H54 (cell line): ENCODE measurements at places on chromosomes 1 and 21.
A peak's percentile ranks its signal among the peaks of the same experiment; 100 is the strongest.

GRCh38 chr1:181557313-181557712 is 74.0 kb downstream of the CACNA1E start:
- no peak for DNase-seq

GRCh38 chr1:9174243-9174642 is 45.3 kb upstream of the GPR157 start:
- DNase-seq, result no peak

- DNase-seq, result no peak
These were observed 57.9 kb upstream of the IRF2BP2 start for GRCh38 chr1:234667600-234668576.

GRCh38 chr1:12692967-12693782 is 22.7 kb upstream of the AADACL3 start:
- no peak for DNase-seq

- DNase-seq, result no peak
These were observed 17.3 kb downstream of the GLRX2 start for GRCh38 chr1:193087893-193088292.

GRCh38 chr1:35570589-35571137 is 2.5 kb upstream of the TFAP2E start:
- DNase-seq, result no peak

GRCh38 chr1:235127203-235127602 is 1.4 kb downstream of the TOMM20 start:
- no peak for DNase-seq

GRCh38 chr1:17093822-17094393 is 25.3 kb downstream of the PADI2 start:
- DNase-seq, result no peak

DNA sequence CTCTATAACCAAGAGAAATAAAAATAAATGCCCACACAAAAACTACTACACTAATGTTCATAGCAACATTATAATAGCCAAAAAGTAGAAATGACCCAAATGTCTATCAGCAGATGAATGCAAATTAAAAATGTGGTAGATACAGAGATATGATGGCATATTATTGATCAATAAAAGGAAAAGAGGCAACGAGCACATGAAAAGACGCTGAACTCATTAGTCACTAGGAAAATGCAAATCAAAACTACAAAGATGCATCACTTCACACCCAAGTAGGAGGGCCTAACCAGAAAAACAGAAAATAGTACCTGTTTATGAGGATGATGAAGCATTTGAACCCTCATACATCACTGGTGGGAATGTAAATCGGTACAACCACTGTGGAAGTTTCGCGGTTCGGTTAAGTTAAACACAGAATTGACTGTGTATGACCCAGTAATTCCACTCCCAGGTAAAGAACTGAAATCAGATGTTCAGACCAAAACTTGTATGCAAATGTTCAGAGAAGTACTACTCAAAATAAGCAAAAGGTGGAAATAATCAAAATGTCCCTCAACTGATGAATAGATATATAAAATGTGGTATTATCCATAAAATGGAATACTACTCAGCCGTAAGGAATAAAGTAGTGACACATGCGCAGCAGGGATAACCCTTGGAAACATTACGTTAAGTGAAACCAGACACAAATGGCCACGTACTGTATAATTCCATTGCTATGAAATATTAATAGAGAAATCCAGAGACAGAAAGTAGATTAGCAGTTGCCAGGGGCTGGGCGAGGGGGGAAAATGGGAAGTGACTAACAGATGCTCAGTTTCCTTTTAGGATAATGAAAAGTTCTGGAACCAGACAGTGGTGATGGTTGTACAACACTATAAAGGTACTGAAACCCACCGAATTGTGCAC is 3.1 kb downstream of the USP48 start:
- DNase-seq, result no peak

GRCh38 chr1:225880636-225881035 is 1.5 kb downstream of the TMEM63A start:
- no peak for DNase-seq

DNA sequence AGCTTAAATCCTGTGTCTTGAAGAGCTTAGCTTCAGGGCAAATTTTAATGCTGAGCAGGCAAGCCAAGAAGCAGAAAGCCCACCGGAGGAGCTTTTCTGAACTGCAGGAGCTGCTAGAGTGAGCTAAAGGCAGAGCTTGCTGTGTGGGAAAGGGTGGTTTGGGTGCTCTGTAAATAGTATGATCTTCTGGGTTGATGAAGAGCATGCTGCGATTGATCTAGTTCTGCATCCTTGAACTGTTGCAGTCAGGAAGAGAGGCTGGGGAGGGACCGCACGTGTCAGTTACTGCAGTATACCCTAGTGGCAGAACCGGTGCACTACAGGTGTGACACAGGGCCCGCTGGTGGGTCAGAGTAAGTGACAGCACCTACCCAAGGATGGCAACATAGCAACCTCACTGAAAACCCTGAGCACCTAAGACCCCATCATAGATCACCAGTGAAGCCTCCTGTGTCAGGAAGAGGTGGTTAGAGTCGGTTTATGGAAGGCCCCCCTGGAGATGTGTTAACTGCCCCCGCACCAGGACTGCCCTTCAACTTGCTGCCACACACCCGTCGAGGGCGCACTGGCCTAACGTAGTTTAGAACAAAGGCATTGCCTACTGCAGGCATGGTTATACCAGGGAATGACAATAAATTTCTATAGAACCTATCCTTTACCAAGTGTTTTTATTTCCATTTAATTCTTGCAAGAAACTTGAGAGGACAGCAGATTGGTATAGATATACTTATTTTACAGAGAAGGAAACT is 146.0 kb upstream of the KIAA0040 start:
- DNase-seq, result peak; percentile 21

- DNase-seq, result no peak
These were observed 51.9 kb downstream of the EIF4G3 start for GRCh38 chr1:21124846-21125245.

DNA sequence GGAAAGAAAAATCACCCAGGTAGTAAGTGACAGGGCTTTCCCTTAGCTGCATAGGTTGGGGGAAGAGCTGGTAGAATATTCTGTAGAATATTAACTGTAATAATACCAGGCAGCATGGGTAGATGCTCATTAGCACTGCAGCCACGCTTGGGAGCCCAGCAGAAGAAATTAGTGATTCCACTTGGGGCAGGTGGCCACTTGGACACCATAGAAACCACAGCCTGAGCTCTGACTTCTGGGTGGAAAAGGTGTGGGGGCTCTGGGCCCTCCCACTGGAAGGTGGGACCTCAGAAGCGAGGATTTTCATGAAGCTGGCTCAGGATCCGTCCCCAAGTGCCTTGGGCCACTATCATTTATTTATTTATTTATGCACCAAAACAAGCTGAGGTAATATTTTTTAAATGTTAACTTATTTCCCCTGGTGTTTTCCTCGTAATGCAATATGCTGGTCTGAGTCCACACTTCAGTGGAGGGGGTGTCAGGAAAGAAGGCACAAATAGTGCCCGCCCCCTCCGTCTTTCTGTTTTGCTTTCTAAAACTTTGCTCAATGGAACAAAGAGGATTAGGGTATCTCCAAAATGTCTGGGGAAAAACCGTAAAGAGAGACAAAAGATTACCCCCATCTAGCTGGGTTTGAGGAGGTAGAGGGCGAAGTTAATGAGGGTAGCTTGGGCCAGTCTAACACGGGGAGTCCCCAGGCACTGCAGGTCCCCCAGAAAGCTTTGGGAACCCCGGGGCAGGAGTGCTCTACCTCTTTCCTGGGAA is 75.2 kb upstream of the GADD45A start:
- no peak for DNase-seq

DNA sequence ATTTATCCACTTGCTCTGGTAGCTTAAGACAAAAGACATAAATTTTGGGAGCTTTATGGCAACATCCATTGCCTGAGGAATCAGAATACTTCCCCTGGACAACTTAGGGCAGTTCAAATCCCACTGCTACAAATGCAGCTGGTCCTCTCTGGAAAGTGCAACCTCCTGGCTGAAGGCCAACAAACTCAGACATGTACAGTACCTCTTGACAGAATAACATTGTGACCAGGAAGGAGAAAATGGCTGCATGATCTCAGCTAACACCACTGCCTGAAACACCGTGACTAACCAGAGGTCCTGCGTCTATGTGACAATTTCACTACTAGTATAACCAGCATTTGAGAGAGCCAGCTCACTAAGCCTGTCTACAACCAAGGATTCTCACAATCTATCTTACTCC is 218.9 kb downstream of the CRB1 start:
- no peak for DNase-seq

GRCh38 chr1:6037338-6037762 is 8.3 kb upstream of the KCNAB2 start:
- peak; percentile 63 for DNase-seq

GRCh38 chr1:11595285-11595684 is 58.9 kb downstream of the FBXO2 start:
- DNase-seq, result no peak

DNA sequence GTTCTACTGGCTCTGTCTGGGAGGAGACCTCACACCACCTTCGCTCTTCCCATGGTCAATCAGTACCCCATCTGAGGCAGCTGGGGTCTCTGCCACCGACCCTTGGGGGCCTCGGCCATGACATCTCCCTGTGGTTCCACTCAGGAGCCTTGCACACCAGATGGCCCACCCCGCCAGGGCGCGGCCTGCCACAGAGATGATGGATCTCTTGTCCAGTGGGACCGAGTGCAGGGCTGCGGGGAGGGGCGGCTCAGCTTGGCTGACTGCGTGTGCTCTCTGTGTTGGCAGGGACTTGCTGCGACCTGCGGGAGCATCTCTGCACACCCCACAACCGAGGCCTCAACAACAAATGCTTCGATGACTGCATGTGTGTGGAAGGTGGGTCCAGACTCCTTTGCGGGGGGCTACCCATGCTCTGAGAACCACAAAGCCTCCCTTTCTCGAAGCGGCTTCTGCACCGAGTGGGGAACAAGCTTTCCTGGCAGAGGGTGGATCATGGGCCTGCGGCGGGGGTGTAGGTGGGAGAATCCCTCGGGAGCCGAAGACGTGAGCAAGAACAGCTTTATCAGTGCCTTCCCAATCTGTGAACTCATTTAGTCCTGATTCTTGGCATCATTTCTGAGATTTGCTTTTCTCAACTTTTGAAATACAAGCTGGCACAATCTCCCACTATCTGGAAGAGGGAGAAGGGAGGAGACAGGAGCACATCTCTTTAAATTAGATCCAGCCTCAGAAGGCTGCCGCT is 20.9 kb upstream of the AGTRAP start:
- DNase-seq, result no peak

- no peak for DNase-seq
These were observed 1.2 kb upstream of the IL6R start for GRCh38 chr1:154403983-154404382.

DNA sequence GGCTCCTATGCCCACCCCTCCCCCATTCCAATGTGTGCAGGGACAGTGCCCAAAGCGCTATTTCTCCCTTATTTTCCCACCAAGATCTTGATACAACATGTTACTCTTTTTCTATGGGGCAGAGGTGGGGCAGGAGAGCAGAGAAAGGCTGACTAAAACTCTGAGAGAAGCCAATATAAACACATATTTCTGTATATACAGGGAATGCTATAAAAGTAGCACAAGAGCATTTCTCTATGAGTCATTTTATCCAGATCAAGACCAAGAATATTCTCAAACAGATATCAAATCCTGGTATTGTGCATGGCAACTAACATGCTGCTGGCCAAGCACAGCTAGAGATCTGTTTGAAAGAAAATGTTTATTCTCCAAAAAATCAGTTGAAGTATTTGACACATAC is 7.3 kb downstream of the WDR26 start:
- DNase-seq, result peak; percentile 62

DNA sequence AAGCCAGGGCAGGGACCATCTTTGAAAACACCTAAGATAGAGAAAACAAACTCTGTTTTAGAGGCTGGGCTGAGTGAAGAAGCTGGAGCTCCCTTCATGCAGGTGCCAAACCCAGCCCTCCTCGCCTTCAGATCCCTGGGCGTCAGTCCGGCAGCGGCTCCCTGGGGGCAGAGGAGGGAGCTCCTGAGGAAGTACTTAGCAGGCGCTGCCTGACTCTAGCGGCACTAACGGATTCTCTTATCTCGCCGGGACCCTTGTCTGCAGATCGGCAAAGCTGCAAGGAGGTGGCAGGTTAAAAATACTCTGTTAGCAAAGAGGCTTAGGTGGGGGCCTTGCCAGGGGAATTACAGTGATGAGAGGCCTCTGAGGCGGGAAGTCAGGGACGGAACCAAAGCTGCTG is 79.6 kb downstream of the PLXNA2 start:
- no peak for DNase-seq

GRCh38 chr1:203186091-203186445 is 436 bp downstream of the CHI3L1 start:
- no peak for DNase-seq

DNA sequence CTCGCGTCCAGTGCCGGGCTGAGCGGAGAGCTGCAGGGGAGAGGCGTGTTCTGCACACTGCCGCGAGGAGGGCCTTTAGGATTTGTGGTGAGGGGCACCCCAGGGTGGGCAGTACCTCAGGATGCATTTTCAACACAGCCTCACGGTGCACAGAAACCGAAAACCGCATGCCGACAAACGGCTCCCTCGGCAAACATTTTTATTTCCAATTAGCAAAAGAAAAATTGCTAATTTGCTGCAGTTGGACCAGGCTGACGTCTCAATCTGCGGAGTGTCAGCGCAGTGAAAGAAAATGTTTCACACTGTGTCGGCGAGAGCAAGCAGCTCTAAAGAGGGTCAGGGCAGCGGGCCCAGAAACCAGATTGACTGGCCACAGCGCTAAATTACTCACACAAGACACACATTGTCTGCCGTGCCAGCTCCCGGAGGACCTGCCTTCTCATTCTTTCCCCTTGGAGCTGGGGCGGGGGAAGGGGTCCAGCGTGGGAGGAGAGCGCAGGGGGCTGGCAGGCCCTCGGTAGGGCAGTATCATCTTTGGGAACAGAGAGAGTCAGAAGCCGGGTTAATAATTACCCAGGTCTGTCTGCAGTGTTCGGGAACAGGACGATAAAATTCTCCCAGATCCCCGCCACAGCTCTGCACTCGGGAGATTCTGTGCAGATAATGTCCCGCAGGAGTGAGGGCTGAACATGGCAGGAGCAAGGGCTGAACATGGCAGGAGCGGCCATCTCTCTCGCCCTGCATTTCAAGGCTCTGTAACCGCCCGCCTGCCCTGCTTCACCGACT is 150.2 kb downstream of the PRDM16 start:
- DNase-seq, result no peak
